ENCODE measurements at places on chromosomes 12 and 14. TPM values are rescaled to one million over a fixed set of nuclear protein-coding genes. Genes with fewer than 3 reads are reported as not detected.

The FLVCR2 gene
- 1.1 TPM for total RNA-seq

The SLC6A13 gene
- total RNA-seq = not detected

The FBXO34 gene
- 21.9 TPM for total RNA-seq

The SERPINA1 gene
- total RNA-seq = 0.16 TPM

The SALL2 gene
- total RNA-seq = 2.2 TPM

The PAPLN gene
- 0.68 TPM for total RNA-seq

The TMEM117 gene
- total RNA-seq = 0.75 TPM

The B3GNT4 gene
- total RNA-seq = 0.36 TPM

The CACNA1C gene
- 0.09 TPM for total RNA-seq

The KRT77 gene
- total RNA-seq = not detected

The TBX3 gene
- not detected for total RNA-seq

The MARS1 gene
- total RNA-seq = 195 TPM

The ZNF891 gene
- 2.3 TPM for total RNA-seq

The ANKRD33 gene
- not detected for total RNA-seq

The ADGRD1 gene
- 0.50 TPM for total RNA-seq

The XPOT gene
- 112 TPM for total RNA-seq

The RASSF9 gene
- total RNA-seq = not detected

The MSI1 gene
- total RNA-seq = not detected

The PGF gene
- total RNA-seq = 0.14 TPM

The CELA1 gene
- 0.16 TPM for total RNA-seq

The TGM1 gene
- 5.6 TPM for total RNA-seq

The TCL1B gene
- total RNA-seq = not detected

The TAS2R19 gene
- 3.5 TPM for total RNA-seq

The TMEM132D gene
- not detected for total RNA-seq

The SLC17A8 gene
- not detected for total RNA-seq

The PDE3A gene
- not detected for total RNA-seq

The PCED1B gene
- total RNA-seq = 42.3 TPM

The TTC9 gene
- 13.1 TPM for total RNA-seq

The TEX52 gene
- 0.16 TPM for total RNA-seq

The PIWIL1 gene
- 0.27 TPM for total RNA-seq

The TAC3 gene
- total RNA-seq = not detected

The DPPA3 gene
- not detected for total RNA-seq

The CHD8 gene
- 129 TPM for total RNA-seq

The DHRS2 gene
- total RNA-seq = 2.0 TPM

The EXD2 gene
- 3.9 TPM for total RNA-seq

The GLI1 gene
- total RNA-seq = 2.2 TPM

The CAPZA3 gene
- total RNA-seq = not detected

The EGLN3 gene
- 51.0 TPM for total RNA-seq

The PPP1R36 gene
- 0.16 TPM for total RNA-seq

The TROAP gene
- total RNA-seq = 77.6 TPM

The DHH gene
- total RNA-seq = 0.09 TPM

The TAS2R7 gene
- total RNA-seq = not detected

The SLC25A47 gene
- not detected for total RNA-seq

The HOXC4 gene
- not detected for total RNA-seq

The GUCY2C gene
- not detected for total RNA-seq

The CCDC196 gene
- not detected for total RNA-seq

The CDKN3 gene
- total RNA-seq = 66.2 TPM

The IKZF4 gene
- 21.8 TPM for total RNA-seq

The SERPINA10 gene
- total RNA-seq = not detected

The COX8C gene
- not detected for total RNA-seq

The SPATS2 gene
- 17.5 TPM for total RNA-seq

The SIX6 gene
- not detected for total RNA-seq

The GARIN6 gene
- not detected for total RNA-seq

The FAM90A1 gene
- total RNA-seq = 0.36 TPM

The APOF gene
- total RNA-seq = not detected

The HHIPL1 gene
- 0.02 TPM for total RNA-seq
